ENCODE measurements at places on chromosomes 2 and 18.

- DNase-seq = peak; percentile 93
Measured at GRCh38 chr2:33210626-33211025, 263.9 kb downstream of the LTBP1 start.

GRCh38 chr2:112184121-112184520 is 45.9 kb downstream of the FBLN7 start:
- DNase-seq = no peak

DNA sequence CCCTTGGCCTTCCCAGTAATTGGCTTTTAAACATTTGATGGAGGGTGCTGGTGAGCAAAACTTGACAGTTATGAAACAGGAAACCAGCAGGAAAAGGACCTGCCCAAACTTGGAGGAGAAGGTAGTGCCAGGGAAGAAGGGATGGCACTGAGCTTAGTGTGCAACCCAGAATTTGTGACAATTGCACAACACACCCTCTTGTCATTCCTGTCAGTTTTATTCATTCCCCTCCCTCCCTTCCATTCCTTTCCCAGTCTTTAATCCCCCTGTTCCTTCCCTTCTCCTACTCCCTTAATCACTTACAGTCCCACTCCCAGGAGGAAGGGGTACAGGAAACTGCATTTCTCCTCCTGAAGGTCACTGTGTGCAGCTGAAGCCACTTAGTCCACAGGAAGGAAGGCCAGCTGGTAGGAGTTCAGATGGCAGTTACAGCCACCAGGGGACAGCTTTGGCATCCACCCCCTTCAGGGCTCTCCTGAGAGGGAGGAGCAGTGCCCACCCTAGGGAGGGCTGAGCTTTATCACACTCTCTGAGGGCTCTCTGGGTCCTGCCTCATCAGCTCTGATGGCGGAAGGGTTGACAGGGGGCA is 24.0 kb upstream of the SIGLEC15 start:
- no peak for DNase-seq

DNA sequence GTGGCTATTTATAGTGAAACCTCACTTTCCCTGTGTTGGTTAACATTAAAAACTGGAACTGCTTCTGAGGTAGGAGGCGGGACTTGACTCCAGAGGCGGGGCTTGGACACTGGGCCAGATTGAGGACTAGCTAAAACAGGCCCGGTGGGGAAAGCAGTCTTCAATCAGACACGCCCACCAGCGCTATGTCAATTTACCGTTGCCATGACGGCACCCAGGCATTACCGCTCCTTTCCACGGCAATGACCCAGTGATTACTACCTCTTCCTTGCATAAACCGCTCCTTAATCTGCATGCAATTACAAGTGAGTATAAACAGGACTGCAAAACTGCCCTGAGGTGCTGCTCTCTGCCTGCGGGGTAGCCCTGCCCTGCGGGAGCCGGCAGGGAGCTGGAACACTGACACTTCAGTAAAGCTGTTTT is 35.3 kb downstream of the LRRFIP1 start:
- peak; percentile 51 for DNase-seq

- DNase-seq = no peak
Measured at GRCh38 chr2:26674771-26675170, 17.8 kb upstream of the KCNK3 start.

DNA sequence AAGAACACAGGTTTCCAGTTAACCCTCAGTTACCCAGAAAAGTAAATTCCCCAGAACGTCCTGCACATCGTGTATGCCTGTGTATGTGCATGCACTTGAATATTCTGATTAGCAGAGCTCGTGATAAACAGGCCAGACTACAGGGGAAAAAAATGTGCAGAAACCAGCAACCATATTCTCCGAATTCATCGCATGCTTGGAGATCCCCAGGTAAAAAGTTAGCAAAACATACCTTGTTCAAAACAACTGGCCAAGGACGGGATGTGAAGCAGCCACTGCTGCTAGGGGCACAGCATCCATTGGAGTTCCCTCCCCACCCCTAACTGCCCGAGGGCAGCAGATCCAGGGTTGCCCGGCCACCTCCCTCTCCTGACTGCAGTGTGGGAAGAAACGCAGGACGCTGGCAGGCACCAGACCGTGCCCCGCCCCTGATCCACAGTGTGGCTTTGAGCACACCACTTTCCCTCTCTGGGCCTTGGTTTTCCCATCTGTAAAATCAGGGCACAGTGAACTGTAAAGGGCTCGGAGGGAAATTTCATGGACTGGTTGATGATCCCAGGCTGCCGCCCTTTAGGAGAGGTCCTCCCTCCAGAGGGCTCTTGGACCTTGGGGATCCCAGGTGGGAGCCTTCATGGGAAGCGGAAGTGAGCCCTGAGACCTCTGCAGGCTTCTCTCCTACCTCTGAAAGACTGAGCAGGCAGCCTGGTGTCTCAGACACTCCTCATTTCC is 11.9 kb upstream of the ARID5A start:
- no peak for DNase-seq

DNA sequence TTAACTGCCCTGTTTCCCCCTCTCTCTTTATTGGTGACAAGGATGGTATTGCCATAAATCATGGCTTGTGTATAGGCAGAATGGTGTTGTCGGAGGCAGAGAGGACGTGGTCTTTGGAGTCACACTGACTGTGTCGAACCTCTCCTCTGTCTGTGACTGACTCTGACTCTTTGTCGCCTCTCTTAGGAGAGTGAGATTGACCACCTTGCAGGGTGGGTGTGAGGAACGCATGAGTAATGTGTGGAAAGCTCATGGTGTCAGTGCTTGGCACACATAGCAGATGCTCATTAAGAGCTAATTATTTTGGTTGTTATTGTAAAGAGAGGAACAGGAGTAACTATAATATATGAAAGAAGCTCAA is 145.6 kb downstream of the TTC27 start:
- DNase-seq = no peak

- DNase-seq = no peak
Measured at GRCh38 chr18:60649107-60649506, 276.5 kb upstream of the MC4R start.

GRCh38 chr2:177074099-177074710 is 138.4 kb upstream of the HNRNPA3 start:
- DNase-seq = no peak

DNA sequence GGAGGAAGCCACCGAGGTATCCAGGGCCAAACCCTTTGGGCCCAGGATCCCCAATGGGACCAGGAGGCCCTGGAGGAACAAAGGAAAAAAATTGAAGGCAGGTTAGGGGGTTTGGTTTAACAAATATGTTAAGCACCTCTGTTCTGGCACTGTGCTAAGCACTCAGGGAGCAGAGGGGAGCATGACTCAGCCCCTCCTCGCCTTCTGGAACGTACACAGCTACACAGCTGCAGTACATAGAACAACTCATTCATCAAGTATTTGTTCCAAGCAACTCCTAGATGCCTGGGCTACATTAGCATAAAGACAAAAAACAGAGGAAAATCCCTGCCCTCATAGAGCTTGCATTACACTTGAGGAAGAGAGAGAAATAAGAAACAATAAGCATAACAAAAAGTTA is 153.6 kb downstream of the COL4A4 start:
- no peak for DNase-seq

- DNase-seq = no peak
Measured at GRCh38 chr18:24831871-24832665, 371.6 kb downstream of the HRH4 start.

GRCh38 chr2:101063352-101064124 is 61.4 kb downstream of the RPL31 start:
- DNase-seq = no peak

DNA sequence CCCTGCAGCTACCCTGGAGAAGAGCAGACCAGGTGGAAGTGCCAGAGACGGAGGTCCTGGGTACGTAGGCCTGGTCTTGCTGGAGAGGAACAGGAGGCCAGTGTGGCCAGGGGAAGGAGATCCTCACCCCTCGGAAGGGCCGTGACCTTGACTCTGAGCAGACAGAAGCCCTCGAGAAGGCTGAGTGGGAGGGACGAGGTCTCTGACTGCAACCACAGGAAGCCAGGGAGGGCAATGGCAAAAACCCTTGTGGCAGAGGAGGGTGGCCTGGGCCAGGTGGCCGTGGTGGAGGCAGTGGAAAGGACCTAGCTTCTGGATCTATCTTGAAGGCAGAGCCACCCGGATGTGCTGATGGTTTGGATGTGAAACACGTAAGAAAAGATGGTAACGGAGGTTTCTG is 28.1 kb downstream of the THAP4 start:
- DNase-seq = no peak

DNA sequence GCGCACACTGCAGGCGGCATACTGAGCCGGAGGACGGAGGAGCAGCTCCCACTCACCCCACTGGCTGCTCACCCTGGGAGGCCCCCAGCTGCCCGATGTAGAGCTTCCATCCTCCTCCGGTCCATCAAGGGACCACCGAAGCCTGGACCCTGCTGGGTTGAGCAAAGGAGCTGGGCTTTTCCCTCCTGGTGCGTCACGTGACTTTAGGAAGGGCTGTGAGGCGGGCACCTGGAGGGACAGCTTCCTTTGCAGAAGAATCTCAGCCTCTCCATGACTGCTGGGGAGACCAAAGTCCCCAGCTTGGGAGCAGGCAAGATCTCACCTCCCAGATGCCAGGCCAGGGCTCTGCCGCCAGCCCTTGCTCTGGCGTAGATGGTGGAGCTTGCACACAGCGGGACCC is 102.7 kb downstream of the TWIST2 start:
- DNase-seq = no peak

DNA sequence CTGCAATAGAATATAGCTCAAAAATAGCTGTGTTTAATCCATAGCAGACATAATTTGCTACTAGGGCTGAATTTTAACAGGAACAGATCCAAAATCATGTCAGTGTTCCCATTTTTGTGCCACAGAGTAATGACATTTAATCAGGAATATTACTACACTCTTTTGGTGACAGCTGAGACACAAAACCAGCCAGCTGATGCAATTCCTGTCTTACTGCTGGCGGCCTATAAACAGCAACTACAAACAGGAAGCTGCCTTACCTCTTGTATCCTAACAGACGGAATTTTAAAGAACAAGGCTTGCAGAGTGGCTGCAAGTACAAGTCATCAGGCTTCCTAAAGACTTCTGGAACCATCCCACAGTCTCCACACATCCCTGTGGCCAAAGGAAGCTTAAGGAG is 218.1 kb downstream of the ZNF521 start:
- DNase-seq = no peak

DNA sequence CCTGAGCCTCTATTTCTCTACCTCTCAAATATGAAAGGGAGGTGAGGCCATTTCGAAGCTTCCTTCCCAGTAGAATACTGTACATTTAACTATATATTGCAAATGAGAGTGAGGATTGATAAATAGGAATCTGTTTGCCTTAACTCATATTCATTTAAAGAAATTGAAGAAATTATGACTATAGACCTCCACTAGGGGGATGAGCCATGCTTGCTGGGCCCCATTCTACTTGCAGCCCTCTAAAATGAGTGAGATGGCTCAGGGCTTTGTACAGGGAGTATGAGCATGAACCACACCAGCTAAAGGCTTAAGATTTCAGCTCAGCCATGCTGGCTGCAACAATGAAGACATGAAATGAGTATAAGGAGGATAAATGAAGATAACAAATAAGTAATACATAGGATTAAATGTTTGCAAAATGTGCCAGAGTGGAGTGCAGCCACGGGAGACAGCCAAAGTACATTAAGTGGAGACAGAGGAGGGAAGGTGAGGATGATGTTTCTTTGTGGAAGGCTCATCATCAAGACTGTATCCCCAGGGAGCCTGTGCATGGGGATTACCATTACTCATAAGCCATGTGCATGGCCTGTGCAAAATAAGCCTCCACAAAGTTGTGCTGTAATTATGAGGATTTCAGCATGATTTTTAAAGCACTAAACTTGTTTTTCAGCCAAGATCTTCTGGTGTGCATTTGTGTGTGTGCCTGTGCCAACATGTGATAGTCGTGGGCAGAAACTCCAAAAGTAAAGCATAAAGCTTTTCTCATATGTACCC is 300.8 kb downstream of the CNTNAP5 start:
- DNase-seq = no peak

DNA sequence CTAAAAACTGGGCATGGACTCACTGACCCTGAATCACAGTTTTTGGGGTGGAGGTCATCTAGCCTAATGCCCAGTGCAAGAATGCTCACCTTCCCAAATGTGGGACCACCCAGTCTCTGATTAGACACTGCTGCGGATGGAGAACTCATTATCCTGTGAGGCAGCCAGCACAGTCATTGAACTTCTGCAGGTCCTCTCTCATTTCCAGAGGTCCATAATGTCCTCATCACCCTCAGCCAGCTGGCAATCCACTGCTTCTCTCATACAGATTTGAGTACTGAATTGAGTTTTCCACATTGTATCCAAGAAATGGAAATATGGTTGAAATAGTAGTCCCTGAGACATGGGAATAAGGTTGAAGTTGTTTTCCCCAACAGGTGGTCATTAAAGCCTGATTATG is 5.0 kb upstream of the MYO5B start:
- no peak for DNase-seq

GRCh38 chr2:3060049-3060448 is 317.6 kb downstream of the EIPR1 start:
- DNase-seq = no peak

GRCh38 chr2:159897720-159898119 is 99.7 kb upstream of the CD302 start:
- no peak for DNase-seq

GRCh38 chr2:106147159-106147558 is 46.9 kb downstream of the UXS1 start:
- DNase-seq = peak; percentile 76

DNA sequence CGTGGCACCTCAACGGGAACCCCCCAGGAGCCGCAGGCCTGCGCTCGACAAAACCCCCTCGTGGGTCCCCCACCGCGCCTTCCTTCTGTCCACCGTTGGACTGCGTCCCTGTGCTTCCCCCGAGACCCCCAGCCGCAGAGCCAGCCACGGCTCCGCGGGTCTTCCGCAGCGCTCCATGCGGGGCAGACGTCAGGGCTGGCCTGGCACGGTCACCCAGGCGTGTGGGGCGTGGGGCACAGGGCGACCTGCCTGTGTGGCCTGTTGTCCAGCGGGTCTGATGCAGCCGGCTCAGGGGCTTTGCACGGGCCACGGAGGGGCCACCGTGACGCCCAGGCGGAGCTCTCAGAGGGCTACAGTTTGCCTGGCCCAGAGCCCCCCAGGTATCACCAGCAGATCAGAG is 11.0 kb downstream of the NFATC1 start:
- DNase-seq = no peak
